ENCODE measurements at places on chromosomes 11 and 22.

GRCh38 chr11:102293873-102294601, 23.2 kb upstream of the BIRC3 start:
- no peak for DNase-seq

- DNase-seq, result no peak
These were observed 9.2 kb downstream of the THYN1 start for GRCh38 chr11:134243913-134244312.

- DNase-seq, result no peak
These were observed 106.2 kb upstream of the USP47 start for GRCh38 chr11:11735586-11735985.

DNA sequence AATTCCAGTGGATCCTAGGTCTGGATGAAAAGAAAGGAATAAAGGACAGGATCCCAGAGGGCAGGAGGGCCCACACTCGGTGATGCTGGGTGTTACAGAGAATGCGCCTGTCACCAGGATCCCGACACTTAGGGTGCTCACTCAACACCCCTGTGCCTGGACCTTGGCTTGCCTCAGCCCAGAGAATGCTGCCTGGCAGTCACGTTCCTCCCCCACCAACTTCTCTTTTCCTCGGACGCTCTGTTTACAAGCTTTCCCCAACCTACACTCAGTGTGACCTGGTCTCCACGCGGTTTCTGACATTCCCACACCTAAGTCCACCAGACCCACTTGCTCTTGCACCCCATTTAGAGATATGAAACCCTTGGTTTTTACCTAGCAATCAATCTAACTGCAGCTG, 38.0 kb upstream of the ETS1 start:
- DNase-seq, result no peak

DNA sequence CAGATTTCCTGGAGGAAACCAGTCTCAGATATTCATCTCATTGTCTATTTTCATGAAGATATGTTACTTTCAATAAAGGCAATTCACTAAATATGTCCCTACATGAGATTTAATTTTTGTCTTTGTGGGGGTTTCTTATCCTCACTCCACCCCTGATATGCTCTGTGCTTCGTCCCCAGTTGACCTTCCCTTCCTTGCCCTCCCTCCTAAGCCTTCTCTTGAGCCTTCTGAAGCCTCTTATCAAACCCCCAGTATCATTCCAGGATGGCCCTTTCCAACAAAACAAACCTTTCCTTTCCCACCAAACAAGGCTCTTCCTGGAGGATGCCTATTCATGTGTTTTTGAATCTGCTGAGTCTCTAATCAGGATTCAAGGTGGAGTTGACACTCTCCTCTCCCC, 44.8 kb downstream of the CSNK2A3 start:
- no peak for DNase-seq

GRCh38 chr11:12815931-12816494, 141.8 kb downstream of the TEAD1 start:
- DNase-seq, result no peak

DNA sequence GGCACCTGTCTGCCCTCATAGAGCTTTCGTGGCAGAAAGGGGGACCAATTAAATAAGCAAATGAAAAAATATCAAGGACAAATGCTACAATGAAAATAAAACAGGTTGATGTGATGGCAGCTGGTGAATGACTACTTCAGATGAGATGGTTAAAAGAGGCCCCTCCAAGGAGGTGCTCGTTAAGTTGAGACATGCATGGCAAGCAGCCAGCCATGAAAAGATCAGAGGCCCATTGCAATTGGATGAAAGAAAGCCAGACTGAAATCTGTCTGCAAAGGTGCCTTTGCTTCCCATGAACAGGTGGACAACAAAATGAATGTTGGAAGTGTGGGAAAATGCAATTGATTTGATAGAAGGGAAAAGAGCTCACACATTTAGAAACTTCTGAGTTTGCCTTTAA, 848 bp upstream of the TRPC6 start:
- no peak for DNase-seq

DNA sequence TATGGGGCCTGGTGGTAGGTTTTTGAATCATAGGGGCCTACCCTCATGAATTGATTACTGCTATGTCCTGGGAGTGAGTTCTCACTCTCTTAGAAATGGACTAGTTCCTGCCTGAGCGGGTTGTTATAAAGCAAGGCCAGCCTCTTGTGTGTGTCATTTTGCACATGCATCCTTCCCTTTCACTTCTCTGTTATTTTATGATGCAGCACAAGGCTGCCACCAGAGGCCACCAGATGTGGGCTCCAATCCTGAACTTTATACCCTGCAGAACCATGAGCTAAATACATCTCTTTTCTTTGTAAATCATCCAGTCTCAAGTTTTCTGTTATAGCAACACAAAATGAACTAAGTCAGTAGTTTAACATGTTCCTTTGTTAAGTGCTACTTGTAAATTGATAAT, 251.4 kb downstream of the BLID start:
- DNase-seq, result no peak

- DNase-seq, result no peak
These were observed 11.3 kb downstream of the PHRF1 start for GRCh38 chr11:587546-587945.

DNA sequence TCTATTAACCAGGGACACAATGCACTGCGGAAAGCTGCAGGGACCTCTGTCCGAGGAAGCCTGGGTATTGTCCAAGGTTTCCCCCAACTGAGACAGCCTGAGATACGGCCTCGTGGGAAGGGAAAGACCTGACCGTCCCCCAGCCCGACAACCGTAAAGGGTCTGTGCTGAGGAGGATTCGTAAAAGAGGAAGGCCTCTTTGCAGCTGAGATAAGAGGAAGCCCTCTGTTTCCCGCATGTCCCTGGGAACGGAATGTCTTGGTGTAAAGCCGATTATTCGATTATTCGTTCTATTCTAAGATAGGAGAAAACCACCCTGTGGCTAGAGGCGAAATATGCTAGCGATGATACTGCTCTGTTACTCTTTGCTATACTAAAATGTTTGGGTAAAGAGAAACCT, 5.2 kb downstream of the BET1L start:
- no peak for DNase-seq

- DNase-seq, result no peak
These were observed 120.7 kb downstream of the PLEKHA7 start for GRCh38 chr11:16893456-16894066.

DNA sequence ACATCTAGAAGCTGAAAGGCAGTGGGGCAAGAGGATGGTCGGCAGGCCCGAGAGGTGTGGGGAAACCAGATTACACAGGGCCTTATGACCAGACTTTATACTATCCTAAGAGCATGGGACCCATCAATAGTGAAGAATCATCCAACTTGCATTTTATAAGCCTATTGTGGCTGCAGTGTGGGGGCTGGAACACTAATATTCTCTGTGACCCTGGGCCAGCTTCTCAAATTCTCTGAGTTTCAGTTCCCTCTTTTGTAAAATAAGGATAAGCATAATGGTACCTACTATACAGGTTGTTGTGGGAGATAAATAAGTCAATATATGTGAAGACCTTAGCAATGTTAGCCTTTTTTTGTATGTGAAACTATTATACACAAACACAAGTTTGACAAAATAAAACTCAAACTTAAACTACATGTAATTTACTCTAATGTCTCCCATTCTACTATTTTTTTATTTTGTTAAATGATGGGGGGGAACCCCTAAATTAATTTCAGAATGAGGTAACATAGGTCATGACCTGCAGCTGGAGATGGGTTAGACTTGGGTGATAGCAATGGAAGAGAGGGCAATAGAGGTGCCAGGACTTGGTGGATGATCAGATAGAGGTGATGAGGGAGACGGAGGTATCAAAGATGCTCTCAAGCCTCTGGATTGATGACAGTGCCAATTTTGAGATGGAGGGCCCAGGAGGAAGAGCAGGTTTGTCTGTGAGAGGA, 30.1 kb downstream of the SMCO4 start:
- no peak for DNase-seq

DNA sequence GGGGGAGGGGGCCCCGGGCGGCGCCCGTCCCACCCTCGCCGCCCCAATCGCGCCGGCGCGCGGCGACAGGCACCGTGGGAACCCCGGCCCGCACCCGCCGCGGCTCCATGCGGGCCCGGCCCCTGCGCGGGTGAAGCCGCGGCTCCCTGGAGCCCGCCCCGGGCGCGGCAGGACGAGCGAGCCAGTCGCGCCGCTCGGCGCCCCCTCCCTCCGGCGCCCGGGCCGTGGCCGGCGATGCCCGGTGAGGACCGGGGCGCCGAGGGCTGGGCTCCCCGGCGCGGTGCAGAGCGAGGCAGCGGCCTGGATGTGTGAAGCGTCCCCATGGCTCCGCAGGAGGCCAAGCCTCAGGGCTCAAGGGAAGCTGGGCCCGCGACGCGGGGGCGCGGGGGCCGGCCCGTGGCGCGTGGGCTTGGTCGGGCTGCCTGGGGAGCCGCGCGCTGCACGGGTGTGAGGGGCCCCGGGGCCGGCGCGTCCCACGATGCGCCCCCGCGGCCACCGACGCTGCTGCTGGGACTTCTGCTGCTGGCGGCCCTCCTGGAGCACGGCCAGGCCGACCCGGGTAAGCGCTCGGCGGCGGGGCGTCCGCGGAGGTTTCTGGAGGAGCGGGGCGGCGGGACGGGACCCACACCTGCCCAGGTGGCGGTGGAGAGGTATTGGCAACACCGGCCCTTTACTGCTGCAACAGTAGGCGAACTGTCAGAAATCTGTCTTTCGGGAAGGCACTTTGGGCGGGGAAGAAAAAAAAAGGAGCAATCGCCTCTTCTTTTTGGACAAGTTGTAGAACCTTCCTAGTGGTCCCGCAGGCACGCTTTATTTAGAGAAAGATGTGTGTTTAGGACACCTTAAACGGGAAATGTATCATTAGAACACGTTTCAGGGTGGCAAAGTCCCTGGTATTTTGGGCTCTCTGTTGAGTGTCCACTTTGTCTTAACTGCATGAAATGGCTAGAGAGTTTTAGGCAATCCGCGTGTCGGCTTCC, 119.4 kb downstream of the HIPK3 start:
- DNase-seq, result no peak

GRCh38 chr11:77322506-77322905, 21.0 kb upstream of the GDPD4 start:
- DNase-seq, result no peak

DNA sequence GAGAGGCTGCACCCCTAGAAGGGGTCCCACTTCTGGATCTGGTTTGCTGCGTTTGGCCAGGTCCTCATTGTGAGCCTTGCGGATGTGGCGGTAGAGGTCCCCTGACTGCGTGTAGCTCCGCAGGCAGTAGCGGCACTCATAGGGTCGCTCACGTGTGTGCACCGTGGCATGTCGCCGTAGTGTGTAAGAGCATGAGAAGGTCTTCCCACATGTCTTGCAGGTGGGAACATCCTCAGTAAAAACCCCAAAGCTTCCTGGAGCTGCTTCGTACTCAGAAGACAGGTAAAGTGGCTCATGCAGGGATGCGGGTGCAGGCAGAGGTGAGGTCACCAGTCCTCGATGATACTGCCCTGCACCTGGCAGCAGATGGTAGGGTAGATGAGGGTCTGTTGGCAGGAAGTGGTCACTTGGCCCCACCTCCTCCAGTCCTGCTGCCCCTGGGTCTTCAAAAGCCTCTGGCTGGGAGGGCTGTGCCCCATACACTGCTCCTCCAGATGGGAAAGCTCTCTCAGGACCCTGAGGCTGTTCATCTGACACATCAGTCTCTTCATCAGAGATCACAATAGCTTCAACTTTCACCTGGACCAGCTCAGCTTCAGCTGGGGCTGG, 1.7 kb downstream of the ZBTB3 start:
- DNase-seq, result no peak
